Adipose tissue (tissue), 3 donors: ENCODE measurements at places on chromosomes 5 and 9. TPM values are rescaled to one million over a fixed set of nuclear protein-coding genes. Genes with fewer than 3 reads are reported as not detected.

LAMC3 gene
- polyA plus RNA-seq, result 0.45 TPM

NR2F1 gene
- 47.7 TPM for polyA plus RNA-seq

ORM2 gene
- 3.8 TPM for polyA plus RNA-seq

PLAC8L1 gene
- polyA plus RNA-seq, result 0.12 TPM

DNM1 gene
- polyA plus RNA-seq, result 22.8 TPM

NR5A1 gene
- 0.03 TPM for polyA plus RNA-seq

CDKN2AIPNL gene
- polyA plus RNA-seq, result 37.0 TPM

STPG3 gene
- polyA plus RNA-seq, result not detected

RNF183 gene
- 0.25 TPM for polyA plus RNA-seq

MELK gene
- 0.19 TPM for polyA plus RNA-seq

SLC27A6 gene
- not detected for polyA plus RNA-seq

PITX1 gene
- polyA plus RNA-seq, result 0.32 TPM

PARP8 gene
- polyA plus RNA-seq, result 5.8 TPM

ANKRD31 gene
- 0.12 TPM for polyA plus RNA-seq

ELAVL2 gene
- polyA plus RNA-seq, result not detected

URM1 gene
- 75.4 TPM for polyA plus RNA-seq

PCDHB10 gene
- polyA plus RNA-seq, result 1.1 TPM

BASP1 gene
- polyA plus RNA-seq, result 45.8 TPM
